ENCODE measurements at places on chromosomes 13 and 19.
A peak's percentile ranks its signal among the peaks of the same experiment; 100 is the strongest.

- peak; percentile 57 for DNase-seq
Observed at GRCh38 chr13:87671031-87671752, at the start of gene SLITRK5. SLITRK5 (plus strand) TSS chr13:87671371; CDS start chr13:87675389, 4,018 bp downstream.

- no peak for DNase-seq
Observed at GRCh38 chr19:51971624-51972023, 15.0 kb downstream of the ZNF350 start.

DNA sequence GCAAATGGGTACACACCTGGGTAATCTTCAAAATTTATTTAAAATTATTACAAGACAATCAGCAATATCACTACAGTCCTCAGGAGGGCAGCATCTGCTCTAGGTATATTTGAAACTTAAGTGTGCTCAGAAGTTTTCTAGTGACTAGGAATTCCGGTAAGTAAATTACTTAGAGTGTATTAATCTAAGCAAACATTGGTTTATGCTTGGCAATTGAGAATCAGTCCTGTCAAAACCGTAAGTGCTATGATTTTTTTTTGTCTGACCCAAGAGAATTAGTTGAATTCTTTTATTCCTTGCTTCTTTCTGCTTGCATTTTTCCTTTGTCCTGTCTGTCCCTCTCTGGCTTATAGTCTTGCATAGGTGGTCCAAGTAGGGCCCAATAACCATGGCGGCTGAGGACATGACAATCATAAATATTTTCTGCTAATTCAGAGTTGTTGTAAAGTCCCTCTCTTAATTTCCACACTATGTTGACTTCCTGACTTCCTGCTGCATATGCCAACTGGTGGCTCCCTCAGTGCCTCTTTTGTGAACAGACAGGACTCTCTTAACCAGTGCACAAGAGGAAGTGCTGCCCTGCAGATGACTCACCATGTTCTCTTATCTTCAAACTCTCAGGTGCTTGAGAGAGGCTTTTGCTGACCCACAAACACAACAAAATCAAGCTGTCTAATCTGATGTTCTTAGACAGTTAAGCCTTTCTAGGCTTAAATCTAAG, 82.2 kb downstream of the SLAIN1 start:
- peak; percentile 16 for DNase-seq

GRCh38 chr19:1070576-1070930, 3.6 kb downstream of the ARHGAP45 start:
- DNase-seq, result no peak

- DNase-seq, result no peak
Observed at GRCh38 chr13:30314562-30314961, 7.2 kb upstream of the KATNAL1 start.

- no peak for DNase-seq
Observed at GRCh38 chr19:7614859-7615741, 14.2 kb downstream of the XAB2 start.

DNA sequence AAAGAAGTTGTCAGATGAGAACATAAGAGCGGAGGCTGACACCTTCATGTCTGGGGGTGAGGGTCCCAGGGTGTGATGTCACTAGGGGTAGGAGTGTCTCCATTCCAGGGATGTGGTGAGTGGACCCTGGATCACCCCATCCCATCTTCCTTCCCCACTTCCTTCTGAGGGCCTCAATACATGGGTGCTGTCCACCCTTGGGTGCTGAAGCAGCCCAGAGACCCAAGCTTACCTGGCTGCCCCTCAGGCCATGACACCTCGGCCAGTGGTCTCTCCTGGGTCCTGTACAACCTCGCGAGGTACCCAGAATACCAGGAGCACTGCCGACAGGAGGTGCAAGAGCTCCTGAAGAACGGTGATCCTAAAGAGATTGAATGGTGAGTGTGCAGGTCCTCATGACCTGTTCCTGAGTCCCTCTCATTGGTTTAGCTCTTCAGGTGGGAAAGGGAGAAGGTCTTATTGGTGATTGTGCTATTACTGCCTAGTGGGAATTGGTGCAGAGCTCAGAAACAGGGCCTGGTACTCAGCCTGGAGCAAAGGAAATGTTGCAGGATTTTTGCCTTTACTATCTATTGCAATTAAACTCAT, 37.7 kb upstream of the CYP4F8 start:
- no peak for DNase-seq

- no peak for DNase-seq
Observed at GRCh38 chr13:75787249-75787928, 151.3 kb downstream of the LMO7 start.
